ENCODE measurements at places on chromosomes 3 and 15.

DNA sequence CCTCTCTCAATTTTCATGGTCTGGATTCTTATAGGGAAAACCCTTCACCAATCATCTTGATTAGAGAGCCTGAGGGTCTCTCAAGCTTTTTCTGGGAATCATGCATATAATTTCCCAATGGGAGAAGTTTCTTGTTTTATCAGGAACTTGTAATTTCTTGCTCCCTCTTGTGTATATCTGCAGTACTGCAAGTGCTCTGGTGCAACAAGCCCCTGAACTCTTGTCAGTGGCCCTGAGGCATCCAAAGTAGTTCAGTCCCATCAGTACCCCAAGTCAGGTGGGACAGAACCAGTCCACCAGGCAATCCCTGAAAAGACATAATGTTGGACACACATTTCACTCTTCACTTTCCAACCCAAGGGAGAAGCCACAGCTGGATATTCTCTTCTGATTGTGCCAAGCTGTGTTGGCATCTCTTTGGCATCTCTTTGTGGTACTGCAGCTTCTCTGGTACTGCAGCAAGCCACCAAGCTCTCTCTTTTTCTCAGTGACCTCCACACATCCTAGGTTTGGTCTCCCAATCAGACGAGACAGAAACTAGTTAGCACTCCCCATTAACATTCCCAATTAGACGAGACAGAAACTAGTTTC is 214.5 kb downstream of the ZIC4 start:
- peak; percentile 72 for DNase-seq

DNA sequence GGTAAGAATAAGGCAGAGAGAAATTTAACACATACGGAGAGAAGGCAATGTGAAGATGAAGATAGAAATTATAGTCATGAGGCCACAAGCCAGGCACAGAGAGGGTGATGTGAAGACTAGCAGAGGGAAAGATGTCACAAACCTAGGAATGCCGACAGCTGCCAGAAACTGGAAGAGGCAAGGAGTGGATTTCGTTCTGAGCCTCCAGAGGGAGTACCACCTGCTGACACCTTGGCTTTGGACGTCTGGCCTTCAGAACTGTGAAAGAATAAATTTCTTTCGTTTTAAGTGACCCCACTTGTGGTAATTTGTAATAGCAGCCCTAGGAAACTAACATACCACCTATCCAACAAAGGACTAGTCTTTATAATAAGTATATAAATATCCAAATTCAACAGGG is 5.0 kb upstream of the SGO1 start:
- DNase-seq = no peak

DNA sequence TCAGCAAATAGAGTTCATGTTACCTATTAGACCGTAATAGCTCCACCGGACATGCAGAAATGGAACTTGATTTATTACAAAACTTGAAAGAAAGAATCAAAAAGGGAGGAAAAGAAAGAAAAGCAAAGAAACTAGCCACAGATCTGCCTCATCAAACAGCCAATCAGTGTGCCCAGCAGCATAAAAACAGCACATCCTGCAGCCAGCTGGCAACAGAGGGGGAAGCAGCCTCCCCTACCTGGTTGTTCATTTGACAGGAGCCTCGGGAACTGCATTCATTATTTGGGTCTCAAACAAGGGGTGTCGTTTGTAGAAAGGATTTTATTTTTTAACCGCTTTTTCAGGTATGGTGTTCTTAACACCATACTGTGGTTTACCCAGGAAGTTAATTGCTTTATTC is 181.5 kb upstream of the TOPAZ1 start:
- DNase-seq = no peak

GRCh38 chr3:9730657-9731205 is 804 bp upstream of the BRPF1 start:
- no peak for DNase-seq

GRCh38 chr3:55585856-55586255 is 98.8 kb upstream of the WNT5A start:
- no peak for DNase-seq

DNA sequence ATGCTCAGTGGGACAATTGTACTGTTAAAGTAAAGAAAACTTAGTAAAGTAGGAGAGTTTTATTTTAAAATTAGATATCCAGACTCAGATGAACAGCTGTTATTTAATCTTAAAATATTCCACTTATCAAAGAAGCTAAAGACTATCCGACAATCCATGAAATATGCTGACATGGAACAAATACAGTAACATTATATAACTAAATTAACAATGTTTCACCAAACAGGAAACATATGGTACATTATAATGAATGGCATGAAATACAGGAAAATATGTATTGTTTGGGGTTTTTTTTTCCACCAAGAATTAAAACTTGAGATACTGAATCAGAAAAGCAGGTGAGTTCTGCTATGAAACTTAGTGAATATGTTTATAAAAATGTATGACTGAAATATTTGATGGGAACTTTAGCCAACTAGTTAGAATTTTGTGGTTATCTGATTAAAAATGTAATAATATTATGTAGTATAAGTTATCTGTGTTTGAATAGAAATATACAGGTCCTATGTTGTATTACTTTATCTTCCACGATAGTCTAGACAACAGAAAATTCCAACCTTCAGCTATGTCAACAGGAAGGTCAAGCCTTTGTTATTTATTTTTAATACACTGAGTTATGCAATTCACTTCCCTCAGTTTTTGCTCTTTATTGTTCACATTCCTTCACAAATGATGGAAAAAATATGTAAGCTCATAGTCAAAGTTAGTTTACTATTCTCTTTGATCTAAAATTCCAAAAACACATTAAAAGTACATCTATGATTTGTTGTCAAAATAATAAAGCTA is 72.7 kb downstream of the UACA start:
- no peak for DNase-seq

- DNase-seq = peak; percentile 80
Observed at GRCh38 chr3:99781761-99782160, 35.9 kb upstream of the CMSS1 start.

DNA sequence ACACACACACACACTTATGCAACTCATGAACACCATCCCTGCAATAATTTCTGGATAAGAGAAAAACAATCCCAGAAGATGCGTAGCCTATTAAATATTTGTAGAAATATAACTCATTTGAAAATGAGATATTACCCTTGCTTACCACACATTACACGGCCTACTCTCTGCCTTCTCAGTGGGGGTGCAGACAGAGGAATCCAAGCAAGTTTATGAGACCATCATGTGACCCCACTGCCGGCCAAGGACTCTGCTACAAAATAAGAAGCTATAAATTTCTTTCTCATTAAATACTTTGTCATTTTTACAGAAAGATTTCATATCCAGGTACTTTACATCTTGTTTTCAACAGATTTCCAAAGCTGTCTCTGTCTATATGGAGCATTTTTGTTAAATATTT is 286.3 kb downstream of the ZNF385D start:
- DNase-seq = peak; percentile 44

- DNase-seq = no peak
Observed at GRCh38 chr3:196813903-196814302, 53.8 kb upstream of the SENP5 start.

DNA sequence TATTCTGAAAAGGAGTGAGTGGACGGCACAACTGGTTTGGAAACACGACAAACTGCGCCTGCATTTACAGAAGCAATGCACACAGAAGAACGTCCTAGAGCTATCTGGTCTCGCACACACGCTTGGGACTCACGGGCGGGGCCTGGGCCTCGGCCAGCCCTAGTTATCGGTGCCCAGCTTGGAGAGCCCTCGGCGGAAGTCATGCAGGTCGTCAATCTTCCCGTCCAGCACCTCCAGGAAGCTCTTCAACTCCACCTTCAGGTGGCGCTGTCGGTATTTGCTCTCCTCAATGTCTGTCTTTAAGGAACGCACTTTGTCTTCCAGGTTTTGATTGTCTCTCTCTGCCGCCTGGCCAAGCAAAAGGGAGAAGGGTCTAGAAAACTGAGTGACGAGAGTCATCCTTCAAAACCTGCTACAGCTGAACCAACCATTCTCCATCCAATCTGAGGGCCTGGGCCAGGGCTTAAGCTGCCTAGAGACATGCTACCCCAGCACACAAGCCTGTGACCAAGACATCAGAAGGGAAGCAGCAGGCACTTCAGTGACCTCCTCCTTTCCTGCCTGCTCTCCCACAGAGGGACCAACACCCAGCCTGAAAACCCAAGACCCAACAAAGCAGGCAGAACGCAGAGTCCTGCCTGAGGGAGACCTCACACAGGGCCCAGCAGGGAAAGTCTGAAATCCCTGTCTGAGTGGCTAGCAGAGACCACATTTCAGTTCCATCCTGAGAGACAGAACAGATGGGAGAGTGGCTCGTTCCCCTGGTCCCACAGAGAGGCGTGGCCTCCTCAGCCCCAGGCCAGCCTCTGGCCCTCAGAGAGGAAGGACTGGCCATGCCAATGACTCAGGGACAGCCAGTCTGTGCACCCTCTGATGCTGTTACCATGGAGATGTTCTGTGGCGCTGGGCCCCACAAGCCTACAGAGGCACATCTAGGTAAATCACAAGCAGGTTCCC is 40.4 kb downstream of the WHAMM start:
- DNase-seq = peak; percentile 81

GRCh38 chr3:180180795-180181194 is 144.1 kb upstream of the PEX5L start:
- DNase-seq = peak; percentile 95

GRCh38 chr3:140447136-140447535 is 230.7 kb upstream of the TRIM42 start:
- no peak for DNase-seq

DNA sequence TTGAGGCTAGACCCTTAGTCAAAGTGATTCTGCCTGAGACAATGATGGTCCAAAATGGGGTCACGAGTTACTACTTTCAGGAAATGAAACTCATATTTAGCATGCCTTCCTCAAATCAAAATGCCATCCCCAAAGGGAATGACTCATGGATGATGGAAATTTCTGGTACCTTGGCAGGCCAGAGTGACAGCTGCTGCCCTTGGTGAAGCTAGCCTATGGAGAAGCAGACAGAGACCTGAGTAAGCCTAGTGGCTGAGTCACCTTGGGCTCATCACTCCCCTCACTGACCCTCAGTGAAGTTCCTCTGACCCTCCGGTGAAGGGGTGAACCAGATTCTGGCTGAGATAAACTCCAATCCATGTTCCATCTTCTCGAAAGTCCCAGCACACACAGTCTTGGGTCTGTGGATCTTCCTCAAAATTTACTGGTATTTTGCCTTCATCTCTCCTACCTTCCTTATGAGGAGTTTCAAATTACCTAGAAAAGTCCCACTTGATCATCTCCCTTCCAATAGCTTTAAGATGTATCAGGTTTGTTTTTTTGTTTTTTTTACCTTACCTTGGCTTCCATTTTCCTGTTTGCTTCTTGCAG is 54.5 kb upstream of the ABHD17C start:
- no peak for DNase-seq

DNA sequence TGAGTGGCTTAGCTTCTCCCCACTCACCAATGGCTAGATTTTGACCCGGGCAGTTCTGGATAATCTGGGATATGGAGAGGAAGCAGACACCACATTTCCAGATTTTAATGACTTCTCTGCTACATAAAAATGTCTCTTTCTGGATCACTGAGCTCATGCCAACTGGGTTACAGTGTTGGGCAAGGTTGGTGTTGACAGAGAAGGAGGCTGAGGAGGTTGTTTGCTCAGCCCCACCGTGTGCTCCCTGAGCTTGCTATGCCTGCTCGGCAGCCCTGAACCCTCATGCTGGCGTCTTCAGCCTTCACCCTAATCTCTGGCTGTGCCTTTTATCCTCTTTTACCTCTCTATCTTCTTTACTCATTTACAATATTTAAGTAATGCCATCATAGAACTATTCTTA is 53.0 kb upstream of the KPNA4 start:
- no peak for DNase-seq

GRCh38 chr15:38075466-38075865 is 141.0 kb downstream of the TMCO5A start:
- DNase-seq = peak; percentile 32

DNA sequence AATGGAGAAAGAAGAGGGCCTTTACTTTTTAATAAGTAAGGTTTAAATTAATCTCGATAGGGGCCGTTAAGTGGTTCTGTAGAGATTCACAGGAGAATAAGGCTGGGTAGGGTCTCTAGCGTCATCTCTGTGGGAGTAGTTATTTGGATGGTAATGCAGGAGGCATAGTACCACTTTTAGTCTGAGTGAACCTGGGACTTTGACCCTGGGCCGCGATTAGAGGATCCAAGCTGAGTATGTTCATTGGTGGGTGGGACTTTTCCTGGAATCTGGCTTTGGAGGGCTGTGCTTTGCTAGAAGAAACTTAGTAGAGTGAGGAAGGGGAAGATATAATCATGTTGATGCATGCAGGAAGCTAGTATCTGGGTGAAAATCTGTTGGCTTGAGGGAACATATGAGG is 4.0 kb downstream of the LPP start:
- DNase-seq = no peak
